Stimulated activated CD8-positive, alpha-beta memory T cell treated with anti-CD3 and anti-CD28 coated beads, Interleukin-4, amount 100 ng/mL, for 4 hours (primary cell): ENCODE measurements at places on chromosomes 4 and X.

DNA sequence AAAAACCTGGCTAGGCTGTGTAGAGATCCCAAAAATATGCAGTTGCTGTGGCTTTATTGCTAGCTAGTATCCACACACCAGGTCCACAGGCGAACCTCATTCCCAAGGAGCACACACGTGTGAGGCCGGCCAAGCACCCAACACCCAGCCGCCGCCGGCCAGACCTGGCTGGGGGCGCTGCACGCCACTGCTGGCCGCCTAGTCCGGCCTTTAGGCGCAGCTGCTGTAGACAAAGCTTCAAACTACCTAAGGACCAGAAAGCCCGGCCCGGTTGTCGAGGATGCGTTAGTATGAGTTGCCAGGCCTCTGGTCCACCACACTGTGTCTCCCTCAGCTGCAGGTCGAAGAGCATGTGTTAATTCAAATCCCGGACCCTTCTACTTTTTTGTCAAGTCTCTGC lies 3.1 kb downstream of the POU3F4 start:
- DNase-seq: no peak

DNA sequence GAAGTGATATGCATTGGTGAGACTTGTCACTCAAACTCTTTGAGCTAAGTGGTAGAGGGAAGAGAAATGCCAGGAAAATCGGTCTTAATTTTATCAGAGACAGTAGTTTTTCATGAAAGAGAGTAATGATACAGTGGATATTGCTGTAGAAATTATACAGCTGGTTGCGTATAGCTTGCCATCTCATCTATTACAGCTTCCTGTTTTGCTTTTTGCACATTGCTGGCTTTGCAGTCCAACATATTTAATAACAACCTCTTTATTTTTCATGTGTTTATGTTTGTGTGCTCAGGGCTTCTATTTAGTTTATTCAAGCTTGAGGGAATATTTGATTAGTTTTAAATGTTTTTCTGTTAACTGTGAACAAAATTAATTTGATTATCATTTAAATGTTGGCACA lies 11.5 kb downstream of the SMAD1 start:
- no peak for DNase-seq

DNA sequence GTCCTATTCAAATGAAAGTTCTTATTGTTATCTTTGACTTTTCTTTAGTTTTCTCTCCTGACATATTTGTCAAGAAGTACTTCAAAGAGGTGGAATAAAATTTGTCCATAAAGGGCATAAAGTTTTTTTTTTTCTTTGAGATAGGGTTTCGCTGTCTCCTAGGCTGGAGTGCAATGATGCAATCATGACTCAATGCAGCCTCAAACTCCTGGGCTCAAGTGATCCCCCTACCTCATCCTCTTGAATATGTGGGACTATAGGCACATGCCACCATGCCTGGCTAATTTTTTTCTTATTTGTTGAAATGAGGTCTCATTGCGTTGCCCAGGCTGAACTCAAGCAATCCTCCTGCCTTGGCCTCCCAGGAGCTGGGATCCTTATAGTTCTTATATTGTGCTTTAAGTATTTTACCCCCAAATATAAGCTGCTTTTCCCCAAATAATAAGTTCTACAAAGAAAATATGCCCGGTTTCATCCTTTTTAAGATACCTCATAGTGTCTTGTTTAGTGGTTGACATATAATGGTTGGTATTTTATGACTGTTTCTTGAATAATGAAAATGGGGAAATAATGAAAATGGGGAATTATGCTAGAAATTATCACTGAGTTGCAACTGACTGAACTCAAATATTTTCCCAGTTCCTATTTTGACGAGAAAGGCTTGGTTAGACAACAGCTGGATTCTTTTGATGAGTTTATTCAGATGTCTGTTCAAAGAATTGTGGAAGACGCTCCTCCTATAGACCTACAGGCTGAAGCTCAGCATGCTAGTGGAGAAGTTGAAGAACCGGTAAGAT lies 11.6 kb downstream of the POLR2B start:
- no peak for DNase-seq

DNA sequence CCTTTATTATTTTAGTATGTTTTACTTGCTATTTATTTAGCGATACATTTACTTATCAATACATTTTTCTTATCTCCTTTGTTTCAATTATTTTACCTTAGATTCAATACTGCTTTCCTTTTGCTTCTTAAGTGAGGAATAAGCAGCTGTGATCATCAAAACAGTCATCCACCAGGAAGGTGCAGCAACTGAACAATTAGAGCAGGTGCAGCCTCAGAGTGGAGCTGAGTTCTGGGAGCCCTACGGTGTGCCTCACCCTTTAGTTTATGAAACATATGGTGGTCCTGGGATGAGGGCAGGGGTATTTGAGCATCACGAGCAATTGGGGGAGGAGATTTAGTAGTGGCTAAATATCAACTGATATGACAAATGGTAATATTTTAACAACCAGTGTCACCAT lies 111.0 kb downstream of the FRYL start:
- no peak for DNase-seq

GRCh38 chr4:39429476-39430334 lies 23.0 kb downstream of the KLB start:
- DNase-seq: no peak

GRCh38 chr4:67939195-67939594 lies 24.1 kb downstream of the TMPRSS11A start:
- DNase-seq: no peak

DNA sequence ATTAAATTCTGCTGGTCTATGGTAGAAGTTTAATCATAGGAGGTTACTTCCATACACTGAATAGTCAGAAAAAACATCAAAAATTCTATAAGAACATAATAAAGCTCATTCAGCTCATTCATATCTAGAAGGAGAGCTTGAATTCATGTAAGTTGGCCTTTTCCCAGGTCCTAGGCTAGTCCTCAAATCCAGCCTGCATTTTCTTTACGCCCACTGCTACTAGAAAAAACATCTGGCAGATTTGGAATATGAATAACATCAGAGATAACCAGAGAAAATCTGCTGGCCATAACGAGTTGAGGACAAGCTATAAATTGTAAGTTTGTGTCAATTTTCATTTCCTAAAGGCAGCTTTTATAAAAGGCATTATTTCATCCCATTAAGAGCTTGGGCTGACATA lies 95.5 kb downstream of the MXRA5 start:
- DNase-seq: no peak

GRCh38 chrX:109484886-109485285 lies 3.0 kb upstream of the GUCY2F start:
- no peak for DNase-seq

GRCh38 chrX:49879656-49880277 lies 483 bp downstream of the USP27X start:
- no peak for DNase-seq

DNA sequence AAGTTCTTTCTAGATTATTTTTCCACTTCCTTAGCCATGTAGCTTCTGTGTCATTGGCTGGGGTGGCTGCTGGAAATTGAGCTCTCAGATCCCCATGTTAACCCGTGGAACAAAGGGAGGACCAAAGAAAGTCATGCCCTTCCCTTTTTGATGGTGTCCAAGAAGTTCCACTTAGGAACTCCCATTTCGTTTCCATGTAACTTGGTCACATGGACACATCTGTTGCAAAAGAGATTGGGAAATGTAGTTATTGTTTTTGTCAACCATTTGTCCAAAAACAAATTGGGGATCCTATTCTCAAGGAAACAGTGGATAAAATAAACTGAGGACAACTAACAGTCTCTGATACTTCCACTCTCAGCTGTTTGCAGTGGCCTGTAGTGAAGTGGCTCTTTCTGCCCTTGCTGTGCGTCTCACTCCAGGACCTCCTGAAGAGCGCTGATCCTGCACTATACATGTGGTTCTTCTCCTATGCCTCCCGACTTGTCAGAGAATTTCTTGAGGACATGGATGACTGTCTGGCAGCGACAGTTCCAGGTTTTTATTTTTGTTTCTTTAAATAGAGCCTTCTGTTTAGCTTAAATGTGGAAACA lies 125.3 kb upstream of the LNX1 start:
- DNase-seq: no peak

DNA sequence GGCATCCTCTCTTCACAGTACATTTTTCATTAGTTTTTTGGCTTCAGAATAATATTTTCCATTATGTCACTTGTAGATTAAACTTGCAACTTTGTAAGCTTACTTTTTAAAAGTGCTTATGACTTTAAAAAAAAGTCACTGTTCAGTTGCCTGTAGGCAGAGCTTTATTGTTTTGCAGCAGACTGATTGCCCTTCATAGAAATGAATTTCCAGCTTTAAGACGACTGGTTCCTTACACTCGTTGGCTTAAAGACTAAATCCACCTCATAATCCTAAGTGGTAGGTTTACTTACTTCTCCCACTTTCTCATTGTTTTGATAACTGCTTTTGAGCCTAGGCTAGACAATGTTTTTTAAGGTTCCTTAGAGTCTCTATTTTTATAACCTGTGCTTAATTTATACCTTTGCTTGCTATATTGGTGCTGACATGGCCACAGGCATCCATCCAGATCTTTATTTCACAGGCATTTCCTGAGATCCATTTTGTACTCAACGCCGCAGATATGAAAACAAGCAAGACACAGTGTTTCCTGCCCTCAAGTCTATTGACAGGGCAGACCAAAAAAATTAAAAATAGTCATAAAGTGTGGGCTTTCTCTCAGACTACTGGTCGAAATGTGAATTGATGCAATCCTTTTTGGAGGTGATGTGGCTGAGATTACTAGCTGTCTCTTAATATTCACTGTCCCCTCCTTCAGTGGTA lies 12.6 kb upstream of the IL13RA2 start:
- no peak for DNase-seq

DNA sequence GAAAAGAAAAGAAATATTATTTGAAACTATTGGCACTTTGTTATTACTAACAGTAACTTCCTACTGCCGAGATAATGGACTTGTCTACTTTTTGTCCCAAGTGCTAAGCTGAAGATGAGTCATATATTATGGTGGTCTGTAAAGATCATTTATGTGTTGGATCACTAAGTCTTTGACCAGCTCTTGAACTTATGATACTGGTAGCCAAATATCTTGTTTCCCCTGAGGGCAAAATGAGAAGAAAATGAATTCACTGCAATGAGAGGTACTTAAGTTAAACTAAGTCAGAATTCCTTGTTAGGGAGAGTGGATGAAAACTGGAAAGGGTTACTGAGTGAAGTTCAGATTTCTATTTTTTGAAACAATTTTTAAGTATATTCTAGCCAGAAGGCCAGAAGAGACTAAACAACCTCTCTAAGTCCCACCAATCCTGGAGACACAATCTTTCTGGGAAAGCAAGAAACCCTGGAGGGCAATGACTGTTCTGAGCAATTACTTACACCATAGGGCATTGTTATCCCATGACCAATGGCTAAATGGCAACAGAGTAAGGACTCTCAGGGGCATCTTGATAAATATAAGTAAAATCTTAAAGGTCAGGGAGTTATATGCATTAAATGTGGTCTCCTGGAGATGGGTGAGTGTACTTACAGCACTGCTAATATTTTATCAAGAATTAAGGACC lies 287.7 kb downstream of the STIM2 start:
- DNase-seq: no peak

GRCh38 chr4:64192731-64193412 lies 216.4 kb downstream of the TECRL start:
- DNase-seq: no peak

- DNase-seq: no peak
Observed at GRCh38 chr4:18722748-18723191, 701.2 kb upstream of the LCORL start.

DNA sequence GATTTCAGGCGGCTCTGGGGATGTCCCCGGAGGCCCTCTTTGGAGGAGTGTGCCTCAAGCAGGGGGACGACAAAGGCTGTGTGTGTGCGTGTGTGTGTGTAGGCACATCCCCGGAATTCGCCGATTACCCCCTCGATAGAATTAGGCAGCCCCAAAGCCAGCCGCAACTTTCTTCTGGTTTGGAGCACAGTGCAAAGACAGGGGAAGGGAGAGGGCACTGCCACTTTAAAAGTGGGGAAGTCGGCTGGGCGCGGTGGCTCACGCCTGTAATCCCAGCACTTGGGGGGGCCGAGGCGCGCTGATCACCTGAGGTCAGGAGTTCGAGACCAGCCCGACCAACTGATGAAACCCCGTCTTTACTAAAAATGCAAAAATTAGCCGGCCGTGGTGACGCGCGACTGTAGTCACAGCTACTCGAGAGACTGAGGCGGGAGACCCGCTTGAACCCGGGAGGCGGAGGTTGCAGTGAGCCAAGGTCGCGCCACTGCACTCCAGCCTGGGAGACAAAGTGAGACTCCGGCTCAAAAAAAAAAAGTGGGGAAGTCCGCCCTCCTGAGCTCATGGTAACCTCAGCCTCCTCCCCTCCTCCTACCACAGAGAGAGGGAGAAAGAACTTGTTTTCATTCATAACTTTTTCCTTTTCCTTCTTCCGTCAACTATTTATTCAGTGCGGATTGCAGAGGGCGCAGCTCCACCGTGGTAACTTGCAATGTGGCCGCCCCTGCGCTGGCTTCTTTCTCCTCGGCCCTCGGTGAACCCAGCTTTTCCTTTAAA lies 2.4 kb downstream of the SPRY1 start:
- no peak for DNase-seq
